ENCODE measurements at places on chromosomes 16 and 17.

GRCh38 chr17:72351884-72352346 is 231.1 kb downstream of the SOX9 start:
- DNase-seq, result no peak

- no peak for DNase-seq
Observed at GRCh38 chr16:6891496-6891895, 441.1 kb upstream of the RBFOX1 start.

DNA sequence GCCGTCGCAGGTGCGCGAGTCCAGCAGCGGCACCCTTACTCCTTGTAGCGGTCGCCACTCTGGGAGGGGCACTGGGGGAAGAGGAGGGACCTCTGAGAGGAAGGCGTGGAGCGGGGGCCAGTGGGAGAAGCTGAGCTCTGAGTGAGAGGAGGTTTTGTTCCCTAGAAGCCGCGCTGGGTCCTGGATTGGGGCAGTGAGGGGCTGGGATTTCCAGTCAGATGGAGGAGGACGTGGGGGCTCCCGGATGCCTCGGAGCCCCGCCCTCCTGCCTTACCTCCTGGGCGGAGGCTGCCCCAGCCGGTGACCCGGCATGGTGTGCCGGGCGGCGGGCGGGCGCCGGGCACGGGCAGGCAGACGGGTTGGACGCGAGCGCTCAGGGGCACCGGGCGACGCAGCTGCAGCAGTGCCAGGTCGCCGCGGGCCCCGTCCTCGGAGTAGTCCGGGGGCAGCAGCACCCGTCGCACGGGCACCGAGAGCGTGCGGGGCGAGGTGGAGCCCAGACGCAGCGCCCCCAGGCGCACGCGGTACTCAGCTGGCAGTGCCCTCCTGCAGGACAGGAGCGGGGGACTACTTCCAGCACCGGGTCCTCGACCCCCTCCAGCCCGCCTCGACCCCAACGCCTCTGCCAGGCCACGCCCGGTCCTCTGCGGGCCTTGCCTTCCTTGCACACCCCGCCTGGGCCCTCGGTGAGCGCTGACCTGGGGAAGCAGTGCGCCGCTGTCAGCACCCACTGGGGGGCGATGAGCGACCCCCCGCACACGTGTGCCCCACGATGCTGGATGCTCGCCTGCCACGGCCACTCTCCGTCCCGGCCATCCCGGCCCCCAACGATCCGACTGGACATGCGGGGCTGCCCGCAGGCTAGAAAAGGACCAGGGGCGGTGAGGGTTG is 2.0 kb downstream of the PRSS33 start:
- no peak for DNase-seq

DNA sequence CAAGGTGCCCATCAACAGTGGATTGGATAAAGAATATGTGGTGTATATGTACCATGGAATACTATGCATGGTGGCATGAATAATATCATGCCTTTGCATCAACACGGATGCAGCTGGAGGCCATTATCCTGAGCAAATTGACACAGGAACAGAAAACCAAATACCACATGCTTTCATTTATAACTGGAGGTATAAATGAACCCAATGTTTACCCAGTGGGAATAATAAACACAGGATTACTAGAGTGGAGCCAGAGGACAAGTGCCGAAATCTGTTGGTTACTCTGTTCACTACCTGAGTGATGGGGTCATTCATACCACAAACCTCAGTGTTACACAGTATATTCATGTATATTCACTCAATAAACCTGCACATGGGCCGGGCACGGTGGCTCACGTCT is 125.2 kb downstream of the CDH11 start:
- no peak for DNase-seq

- DNase-seq, result no peak
Observed at GRCh38 chr17:13525876-13526275, 75.9 kb downstream of the HS3ST3A1 start.

DNA sequence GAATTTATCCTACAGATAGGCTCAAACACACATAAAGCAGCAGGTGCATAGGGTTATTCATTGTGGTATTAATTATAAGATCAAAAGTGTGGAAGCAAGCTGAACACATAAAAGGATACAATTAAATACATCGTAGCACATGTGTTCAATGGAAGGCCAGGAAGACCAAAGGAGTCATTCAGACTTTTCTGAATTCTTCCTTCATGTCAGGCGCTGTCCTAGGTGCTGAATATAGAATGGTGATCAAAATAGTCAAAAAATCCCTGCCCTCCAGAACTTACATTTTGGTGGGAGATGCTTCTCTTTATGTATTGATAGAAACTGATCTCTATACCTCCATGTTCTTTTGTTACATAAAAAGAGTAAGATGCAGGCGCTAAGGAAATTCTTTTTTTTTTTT is 439.0 kb upstream of the ASIC2 start:
- no peak for DNase-seq

DNA sequence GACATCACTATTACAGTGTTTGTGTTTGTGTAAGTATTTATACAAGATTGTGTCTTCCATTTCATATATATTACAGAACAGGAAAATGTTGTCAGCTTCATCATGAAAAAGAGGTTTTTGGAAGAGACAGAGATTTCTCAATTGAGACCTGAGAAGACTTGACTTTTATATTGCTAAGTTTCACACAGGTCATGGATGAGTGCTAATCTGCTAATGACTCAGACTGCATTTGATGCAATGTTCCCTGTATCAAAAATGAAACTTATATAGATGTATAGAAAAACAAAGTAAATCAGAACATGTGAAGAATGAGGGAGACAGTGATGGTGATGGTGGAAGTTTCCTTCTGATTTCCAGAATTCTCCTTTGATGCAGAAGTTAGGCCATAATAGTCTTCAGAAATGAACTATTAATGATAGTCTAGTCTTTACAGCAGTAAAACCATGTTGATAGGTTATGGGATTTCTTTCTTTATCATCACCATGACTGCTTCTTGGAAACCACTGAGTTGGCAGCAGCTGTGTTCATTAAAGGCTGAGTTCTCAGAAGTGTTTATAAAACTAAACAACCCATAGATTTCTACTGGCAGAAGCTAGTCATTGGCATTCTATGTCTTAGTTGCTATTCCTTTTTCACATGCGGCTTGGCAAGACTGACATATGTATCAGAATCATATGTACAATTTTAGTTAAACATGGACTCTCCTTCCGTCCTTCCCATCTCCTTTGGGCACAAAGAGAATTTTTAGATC is 56.1 kb downstream of the PCTP start:
- no peak for DNase-seq

DNA sequence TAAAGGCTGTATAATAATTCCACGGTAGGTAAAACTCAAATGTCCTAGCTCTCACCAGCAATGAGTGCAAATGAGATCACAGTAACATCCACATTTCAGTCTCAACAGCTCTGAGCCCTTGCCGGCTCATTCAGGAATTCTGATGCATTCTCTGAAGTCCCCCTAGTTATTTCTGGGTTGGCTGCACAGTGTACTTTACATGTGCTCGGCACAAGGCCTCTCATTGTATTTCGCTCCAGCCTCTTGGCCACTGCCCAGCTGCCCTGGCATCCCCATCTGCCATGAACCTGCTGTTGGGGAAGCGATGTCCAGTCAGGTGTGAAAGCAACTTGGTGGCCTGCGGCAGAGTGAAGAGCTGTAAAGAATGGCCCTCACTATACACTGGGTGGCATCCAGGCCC is 14.3 kb downstream of the PRCD start:
- DNase-seq, result no peak

GRCh38 chr17:75773808-75774470 is 8.9 kb upstream of the GALK1 start:
- no peak for DNase-seq

GRCh38 chr17:61029181-61029580 is 351.5 kb downstream of the BCAS3 start:
- peak; percentile 2 for DNase-seq

- DNase-seq, result no peak
Observed at GRCh38 chr16:16149710-16150116, 73.6 kb downstream of the ABCC6 start.

GRCh38 chr17:59810894-59811153 is 81.9 kb downstream of the TUBD1 start:
- peak; percentile 79 for DNase-seq

- DNase-seq, result no peak
Observed at GRCh38 chr16:24381470-24382118, 125.5 kb downstream of the CACNG3 start.

DNA sequence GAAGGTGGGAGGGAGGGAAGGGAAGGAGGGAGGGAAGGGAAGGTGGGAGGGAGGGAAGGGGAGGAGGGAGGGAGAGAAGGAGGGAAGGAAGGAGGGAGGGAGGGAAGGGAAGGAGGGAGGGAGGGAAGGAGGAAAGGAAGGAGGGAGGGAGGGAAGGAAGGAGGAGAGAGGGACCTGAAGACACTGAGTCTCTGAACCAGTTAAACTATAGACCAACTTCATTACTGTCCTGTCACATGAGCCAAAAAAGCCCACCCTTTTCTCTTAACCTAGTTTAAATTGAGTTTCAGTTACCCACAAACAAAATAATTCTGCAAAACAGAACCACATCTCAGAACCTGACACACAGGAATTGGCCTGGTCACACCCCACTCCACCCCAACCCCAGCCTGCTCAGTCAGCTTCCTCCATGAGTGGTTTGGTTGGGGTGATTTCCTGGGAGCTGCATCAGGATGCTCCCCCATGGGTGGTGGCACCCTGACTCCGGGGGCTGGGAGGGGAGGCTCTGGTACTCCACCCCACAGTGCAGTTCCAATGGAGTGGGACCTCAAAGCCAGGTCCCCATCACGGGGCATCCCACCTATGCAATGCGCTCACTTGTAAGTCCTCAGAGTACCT is 4.7 kb upstream of the PRR29 start:
- DNase-seq, result no peak

- no peak for DNase-seq
Observed at GRCh38 chr16:8740775-8741355, 56.6 kb downstream of the TMEM186 start.

- DNase-seq, result no peak
Observed at GRCh38 chr17:60724647-60725046, 47.0 kb downstream of the BCAS3 start.

DNA sequence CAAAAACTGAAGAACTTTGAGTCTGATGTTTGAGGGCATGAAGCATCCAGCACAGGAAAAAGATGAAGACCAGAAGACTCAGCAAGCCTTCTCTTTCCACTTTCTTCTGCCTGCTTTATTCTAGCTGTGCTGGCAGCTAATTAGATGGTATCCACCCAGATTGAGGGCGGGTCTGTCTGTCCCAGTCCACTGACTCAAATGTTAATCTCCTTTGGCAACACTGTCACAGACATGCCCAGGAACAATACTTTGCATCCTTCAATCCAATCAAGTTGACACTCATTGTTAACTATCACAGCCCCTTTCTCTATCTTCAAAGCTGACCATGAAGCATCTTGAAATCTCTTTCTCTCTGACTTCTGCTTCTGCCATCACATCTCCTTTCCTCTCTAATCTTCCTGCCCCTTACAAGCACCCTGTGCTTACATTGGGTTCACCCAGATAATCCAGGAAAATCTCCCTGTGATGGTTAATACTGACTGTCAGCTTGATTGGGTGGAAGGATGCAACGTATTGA is 115.9 kb upstream of the CDH13 start:
- no peak for DNase-seq

DNA sequence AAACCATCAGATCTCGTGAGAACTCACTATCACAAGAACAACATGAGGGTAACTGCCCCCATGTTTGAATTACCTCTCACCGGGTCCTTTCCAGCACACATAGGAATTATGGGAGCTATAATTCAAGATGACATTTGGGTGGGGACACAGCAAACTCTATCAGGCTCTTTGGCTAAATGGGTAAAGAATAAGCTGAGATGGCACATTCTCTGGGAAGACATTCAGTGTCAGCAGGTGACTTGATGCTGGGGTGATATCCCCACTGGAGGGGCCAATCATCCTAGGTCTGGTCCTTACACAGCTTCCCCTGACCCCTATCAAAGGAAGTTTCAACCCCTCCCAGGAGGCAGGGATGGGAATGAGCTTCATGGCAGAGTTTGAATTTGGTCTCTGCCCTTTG is 664.0 kb upstream of the EEF2KMT start:
- no peak for DNase-seq

DNA sequence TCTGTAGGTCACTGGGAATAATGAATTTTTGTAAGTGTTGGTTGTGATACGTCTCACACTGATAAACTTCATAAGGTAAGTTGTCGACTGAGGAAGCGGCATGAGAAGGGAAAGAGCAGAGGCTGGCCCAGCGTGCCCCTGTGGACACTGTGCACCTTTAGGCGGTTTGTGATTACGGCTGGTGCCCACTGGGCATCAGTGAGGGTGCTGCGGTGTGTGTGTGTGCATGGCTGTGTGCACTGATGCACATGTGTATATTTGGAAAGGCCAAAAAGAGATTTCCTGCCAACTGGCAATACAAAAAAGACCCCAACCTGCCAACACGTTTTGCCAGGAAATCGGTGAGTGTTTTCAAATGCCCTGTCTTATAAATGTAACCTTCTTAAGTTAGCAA is 11.9 kb downstream of the IRF8 start:
- no peak for DNase-seq

GRCh38 chr16:24018485-24018884 is 182.7 kb downstream of the PRKCB start:
- DNase-seq, result no peak

DNA sequence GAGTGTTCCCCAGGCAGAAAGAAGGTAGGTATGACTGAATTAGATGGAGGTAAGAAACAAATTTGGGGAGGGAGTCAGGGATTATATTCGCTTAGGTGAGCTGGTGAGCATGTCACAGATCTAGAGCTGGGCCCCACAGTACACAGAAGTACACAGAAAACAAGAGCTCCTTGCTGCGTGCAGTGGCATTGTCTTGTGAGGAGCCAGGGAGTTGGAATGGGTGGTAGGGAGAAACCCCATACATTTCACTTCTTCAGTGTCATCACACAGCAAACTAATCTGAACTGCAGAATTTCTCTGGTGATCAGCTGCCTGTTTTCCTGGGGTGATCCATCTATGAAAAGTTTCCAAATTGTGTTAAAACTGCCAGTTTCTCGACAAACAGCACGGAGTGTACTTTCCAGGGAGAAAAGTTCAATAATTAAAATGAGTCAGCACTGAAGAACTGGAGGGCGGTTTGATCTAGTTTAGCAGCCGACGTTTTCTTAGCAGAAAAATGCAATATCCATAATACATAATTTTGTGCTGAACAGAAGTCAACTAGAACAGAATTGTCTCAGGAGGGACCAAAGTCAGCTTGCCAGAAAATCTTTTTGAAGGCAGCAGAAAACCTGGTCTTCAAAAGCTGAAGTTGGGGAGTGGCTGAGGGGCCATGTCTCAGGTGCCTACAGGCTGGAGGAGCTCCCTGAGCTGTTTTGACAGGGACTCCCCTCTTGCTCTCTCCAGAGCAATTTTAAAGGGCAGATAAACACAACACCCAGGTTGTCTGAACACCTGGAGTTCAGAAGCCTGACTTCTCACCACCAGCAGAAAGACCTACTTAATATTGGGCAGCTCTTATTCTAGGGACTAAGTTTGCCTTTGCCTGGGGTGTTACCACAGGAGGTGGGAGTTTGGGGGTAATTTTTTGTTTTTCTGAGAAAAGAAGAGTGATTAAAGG is 448.6 kb downstream of the CA10 start:
- DNase-seq, result no peak

GRCh38 chr16:15553313-15554088 is 89.5 kb downstream of the MARF1 start:
- DNase-seq, result no peak
